ENCODE measurements at places on chromosomes 12 and 14.

DNA sequence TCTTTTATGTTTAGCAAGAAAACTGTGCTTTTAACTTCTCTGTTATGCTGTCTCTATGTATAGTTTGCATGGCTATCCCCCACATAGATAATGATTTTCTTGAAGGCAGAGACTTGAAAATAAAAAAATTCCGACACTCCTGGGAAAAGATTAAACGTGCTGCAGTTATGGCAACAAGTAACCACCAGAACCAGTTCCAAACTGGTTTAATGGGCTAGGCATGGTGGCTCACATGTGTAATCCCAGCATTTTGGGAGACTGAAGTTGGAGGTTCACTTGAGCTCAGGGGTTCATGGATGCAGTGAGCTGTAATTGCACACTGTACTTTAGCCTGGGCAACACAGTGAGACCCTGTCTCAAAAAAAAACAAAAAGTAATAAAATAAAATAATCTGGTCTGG lies 15.1 kb upstream of the CAPRIN2 start:
- no peak for DNase-seq

DNA sequence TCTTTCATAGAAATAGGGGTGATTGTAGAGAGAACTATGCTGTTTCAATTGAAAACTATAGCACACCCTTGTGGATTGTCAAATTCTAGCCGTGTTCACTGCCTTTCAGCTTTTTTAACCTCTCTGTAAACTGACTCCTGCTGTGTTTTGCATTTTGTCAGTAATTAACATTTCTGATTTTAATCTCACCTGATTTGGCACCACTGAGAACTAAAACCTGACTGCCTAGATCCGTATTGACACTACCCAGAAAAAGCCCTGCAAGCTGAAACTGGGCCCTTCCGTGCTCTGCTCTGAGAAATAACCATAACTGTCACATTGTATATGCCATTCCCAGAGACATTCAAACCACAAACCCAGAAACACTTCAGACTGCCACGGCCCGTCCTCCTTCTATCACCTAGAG lies 26.6 kb upstream of the ETV6 start:
- no peak for DNase-seq

DNA sequence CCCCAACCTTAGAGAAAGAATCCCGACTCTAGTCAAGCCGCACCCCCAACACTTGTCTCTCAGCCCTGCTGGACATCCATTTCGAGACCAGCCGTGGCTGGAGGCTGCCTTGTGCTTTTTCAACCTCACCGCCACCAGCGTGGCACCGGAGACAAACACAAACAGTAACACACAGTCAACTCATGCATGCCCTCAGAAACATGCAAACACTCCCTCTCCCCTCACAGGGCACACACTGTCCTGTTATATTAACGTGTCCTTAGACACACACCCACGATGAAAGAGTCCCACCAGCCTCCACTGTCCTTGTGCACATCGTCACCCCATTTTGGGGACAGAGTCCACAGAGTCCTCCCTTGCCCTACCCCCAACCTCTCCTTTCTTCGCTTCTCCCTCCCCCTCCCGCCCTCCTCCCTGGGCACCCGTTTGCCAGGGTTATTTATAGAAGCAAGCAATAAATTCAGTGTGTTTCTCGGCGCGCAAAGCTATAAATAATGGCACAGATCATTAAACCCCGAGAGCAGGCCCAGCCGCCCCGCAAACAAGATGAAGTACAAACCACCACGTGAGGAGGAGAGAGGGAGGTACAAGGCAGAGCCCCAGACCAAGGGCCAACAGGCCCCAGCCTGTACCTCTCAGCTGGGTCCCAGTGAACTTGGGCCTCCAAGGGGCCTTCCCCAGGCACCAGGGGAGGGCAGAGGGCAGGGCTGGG lies 27.9 kb downstream of the SMUG1 start:
- DNase-seq: no peak

- no peak for DNase-seq
Observed at GRCh38 chr12:132046561-132046960, 96.8 kb downstream of the EP400 start.

- no peak for DNase-seq
Observed at GRCh38 chr12:129467726-129468125, 436.1 kb downstream of the TMEM132D start.

DNA sequence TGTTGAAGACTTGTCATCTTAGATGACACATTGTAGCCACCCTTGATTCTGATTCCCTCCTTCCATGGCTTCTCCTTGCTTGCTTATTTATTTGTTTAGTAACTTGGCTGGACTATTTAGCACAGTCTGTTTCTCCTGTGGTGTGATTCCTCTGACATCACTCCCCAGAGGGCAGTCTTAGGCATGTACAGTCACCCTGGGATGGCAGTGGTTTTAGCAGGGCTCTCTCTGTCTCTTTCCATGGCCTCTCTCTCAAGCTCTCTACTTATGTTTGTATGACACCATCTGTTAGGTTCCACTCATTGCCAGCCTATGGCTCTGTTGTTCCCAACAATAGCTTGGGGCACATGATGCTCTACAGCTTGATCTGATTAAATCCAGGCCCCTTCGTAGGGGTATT lies 158.3 kb downstream of the ADGRD1 start:
- no peak for DNase-seq

- no peak for DNase-seq
Observed at GRCh38 chr14:87411370-87411769, 581.6 kb downstream of the GALC start.

DNA sequence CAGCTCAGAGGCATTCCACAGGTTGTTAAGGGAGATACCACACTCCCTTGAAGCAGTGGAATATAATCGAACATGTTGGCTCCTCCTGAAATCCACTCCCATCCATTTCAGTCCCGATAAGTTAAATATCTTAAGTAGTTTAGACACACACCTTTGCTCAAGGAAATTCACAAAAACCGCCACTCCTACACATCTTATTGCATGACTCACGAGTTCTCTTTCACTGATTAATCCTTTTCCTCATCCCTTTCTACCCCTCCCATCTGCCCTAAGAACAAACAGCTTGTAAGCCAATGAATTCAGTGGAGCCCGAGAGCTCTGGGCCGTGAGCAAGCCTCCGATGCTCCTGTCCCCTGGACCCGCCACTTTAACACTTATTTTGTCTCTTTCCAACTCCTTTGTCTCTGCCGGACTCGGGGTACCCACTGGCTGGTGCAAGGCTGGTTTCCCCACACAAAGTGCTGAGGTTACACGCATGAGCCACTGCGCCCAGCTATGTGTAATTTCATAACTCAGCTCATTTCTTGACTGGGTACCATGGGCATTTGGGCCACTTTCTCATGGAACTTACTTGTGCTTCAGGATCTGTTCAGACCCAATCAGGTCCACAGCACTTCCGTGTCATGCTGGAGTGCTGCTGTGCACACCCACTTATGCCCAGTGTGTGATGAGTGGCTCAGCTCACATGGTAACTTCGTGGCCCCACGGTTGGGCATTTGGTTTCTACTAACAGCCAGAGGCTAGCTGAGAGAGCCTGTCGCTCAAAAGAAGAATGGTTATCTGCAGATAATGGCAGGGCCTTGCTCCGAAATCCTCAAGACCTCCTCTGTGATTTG lies 171.8 kb upstream of the ALG10B start:
- no peak for DNase-seq

- DNase-seq: no peak
Observed at GRCh38 chr14:44463356-44464004, 43.6 kb downstream of the FSCB start.

DNA sequence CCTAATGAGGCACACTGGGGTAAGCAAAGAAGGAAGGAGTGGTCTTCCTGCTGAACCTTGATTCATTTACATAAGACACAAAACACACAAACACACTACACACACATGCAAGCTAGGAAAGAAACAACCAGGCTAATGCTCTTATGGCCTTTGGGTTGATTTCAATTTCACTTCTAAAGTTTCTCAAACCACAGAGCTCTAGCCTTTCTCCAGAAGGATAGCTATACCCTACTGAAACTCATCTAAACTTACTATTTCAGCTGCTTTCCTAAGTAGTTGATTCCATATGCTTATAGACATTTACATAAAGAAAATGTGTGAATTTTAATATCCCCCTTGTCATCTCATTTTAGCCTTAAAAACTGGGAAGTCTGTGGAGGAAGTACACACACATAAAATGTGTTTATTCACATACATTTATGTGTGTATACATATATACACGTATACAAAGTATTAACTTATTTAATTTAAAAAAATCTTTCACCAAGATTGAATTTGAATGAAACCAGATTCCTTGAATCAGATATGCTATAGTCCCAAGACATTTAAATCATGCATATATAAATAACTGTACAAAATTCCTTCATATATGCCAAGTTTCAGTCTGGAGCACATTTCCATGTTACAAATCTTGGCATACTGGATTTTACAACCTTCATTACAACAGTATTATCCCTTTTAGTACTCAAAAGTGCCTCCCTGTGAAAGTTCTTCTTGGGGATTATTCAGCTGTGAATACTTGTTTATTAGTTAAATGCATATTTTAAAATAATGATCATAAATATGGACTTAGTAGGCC lies 231.8 kb upstream of the NPAS3 start:
- DNase-seq: no peak

DNA sequence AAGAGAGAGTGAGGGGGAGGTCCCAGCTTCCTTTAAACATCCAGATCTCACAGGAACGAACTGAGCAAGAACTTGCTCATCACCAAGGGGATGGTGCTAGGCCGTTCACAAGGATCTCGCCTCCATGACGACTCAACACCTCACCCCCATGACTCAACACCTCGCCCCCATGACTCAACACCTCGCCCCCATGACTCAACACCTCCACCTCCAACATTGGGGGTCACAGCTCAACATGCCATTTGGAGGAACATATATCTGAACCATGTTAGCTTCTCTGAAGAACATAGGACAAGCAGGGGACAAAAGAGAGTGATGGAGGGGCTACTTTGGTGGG lies 66.0 kb upstream of the LHX5 start:
- DNase-seq: no peak
